ENCODE measurements at places on chromosomes 6 and 20.

DNA sequence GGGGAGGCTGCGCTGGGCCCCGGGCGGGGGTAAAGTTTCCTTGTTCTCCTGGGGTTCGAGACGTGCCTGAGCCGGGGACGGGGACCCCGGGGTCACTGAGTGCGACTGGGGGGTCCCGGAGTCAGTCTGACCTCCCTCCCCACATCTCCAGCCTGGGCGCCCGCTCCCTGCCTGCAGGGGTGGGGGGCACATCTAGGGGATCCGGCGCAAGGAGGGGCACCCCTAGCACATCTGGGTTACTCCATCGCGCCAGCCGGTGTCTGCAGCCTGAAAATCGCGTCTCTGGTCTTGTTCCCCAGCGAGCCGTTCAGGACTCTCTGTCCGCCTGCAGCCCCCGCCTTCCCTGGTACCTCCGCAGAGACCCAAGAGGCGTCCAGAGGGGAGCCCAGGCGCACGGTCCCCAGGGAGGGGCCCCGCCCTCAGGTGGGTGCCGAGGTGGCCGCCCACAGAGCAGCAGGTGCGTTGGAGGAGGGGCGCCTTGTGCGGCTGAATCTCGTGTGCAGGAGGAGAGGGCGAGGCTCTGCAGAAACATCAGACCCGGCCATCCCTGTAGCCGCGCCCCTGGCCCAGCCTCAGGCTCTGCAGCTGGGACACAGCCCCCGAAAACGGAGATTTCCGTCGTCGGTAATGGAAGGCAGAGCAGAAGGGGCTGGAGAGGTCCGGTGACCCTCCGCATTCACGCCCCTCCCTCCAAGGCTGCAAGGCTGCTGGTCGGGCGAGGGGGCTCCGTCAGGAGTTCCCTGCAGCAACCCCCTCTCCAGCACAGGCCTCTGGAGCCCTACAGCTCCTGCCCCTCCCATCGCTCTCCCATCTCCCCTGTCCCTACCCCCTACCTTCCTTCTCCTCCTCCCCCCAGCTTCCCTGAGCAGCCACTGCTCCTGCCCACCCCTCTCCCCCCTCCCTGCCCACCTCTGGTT is 628 bp upstream of the CHRNA4 start:
- no peak for DNase-seq

DNA sequence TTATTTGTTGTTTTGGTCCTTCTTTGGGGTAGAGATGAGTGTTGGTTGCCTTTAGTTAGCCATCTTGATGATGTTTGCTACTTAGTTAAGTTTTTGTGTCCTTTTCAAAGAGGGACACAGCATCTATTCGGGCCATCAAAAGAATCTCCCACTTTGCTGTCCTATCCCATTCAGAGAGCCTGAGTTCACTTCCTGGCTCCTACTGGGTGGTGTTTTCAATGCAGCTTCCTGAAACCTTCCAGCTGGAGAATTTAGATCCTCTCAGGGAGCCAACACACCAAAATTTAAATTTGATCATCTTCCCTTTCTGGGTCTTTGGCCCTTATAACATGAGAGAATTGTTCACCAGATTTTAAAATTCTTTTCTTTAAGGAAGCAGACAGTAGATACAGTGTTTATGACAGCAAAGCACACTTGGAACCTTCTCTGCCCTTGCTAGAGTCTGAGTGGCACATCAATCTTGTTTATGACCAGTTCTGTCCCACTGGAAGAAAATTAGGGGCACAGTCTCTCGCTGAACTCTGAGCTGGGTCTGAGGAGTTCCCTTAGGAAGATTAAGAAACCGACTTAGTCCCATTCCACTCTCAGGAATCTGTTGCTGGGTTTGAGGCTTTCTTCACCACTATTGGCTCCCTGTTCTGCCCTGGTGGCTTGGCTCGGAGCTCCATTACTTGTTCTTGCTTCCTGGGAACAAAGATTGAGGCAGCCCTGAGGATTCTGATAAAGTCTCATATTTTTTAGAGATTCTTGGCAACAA is 115.5 kb downstream of the CCDC170 start:
- no peak for DNase-seq

GRCh38 chr6:30823534-30823865 is 60.8 kb upstream of the DDR1 start:
- DNase-seq: no peak

- DNase-seq: no peak
Observed at GRCh38 chr20:49345524-49345923, 67.7 kb upstream of the ZNFX1 start.

DNA sequence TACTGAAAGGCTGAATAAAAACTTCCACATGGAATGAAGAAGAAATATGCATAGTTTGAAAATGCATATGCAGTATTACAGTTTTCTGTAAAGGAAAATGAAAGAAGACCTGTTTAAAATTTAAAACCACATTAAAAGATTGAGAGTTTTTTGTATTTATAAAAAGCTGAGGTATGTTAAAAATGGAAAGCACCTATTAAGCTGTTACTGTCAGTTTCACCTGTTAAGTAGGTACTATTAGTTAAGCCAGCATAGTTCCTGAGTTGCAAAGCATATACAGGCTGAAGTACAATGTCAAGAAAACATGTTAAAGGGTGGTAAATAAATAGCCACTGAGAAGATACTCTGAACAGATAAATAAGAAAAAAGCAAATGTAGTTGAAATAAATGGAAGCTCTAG is 69.9 kb downstream of the ATXN1 start:
- DNase-seq: no peak

DNA sequence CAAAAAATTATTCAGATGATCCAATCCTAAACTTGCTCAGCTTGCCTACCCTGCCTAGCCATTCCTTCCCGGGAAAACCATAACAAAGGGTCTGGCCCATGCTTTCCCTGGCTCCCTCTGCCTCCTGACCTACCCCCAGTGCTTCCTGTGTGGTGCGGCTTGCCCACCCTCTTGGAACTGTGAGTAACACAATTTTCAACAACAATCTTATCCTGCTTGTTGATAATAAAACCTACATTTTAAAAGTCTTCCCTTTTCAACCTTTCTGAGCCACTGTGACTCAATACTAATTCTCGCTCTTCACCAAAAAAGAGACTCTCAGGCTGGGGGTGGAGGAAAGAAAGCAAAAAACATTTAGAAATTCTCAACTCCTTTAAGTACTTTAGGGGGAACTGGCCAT is 18.0 kb downstream of the EXOC2 start:
- no peak for DNase-seq

DNA sequence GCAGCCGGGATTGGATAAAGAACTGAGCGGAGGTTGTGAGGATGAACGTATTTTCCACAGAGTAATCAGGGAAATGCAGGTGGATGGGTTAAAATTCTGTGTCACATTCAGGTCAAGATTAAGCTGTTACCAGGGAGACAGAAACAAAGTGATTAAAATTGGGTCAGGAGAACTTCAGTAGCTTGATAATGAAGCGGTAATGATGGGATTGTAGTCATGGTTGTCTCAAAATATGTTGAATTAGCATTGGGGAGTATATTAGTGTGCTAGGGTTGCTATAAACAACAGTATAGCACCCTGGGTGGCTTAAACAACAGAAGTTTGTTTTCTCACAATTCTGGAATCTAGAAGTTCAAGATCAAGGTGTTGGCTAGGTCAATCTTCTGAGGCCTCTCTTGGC is 155.5 kb downstream of the GJA1 start:
- no peak for DNase-seq

DNA sequence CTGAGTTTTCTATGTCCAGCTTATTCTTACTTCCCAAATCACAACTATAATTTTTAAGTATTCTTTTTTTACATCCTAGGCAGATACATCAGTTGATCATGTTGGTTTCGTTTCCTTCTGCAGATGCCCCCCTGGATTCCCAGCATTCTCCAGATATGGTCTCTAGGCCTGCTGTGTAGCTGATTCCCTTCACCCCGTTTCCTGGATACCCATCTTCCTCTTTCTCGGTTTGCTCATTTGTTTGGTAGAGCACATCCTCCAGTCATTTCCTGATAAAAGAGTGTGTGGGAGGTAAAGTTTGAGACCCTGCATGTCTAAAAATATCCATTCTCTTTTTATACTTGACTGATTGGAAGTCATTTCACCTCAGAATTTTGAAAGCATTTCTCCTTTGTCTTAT is 66.4 kb downstream of the ANKS1A start:
- no peak for DNase-seq

- peak; percentile 84 for DNase-seq
Observed at GRCh38 chr6:14799928-14800327, 445.9 kb upstream of the JARID2 start.

GRCh38 chr20:25574411-25574810 is 10.9 kb downstream of the NINL start:
- no peak for DNase-seq

GRCh38 chr6:113489952-113490746 is 367.0 kb upstream of the MARCKS start:
- peak; percentile 83 for DNase-seq

DNA sequence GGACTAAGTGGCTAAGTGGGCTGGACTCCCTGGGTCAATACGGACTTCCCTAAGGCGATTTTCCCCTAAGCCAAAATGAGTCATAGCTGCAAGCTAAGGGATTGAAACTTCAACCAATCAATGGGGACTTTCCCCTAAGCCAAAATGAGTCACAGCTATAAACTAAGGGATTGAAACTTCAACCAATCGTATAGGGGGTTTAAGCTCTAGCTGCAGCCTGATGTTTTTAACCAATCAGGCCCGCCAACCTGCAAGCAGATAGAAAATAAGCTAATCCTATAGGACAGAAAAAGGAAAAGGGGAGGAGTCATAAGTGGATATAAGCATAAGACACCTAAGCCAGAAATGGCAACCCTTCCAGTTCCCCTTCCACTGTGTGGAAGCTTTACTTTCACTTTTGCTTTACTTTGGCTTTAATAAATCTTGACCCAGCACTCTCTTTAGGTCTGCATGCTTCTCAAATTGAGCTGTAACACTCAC is 655.0 kb upstream of the HS3ST5 start:
- no peak for DNase-seq

DNA sequence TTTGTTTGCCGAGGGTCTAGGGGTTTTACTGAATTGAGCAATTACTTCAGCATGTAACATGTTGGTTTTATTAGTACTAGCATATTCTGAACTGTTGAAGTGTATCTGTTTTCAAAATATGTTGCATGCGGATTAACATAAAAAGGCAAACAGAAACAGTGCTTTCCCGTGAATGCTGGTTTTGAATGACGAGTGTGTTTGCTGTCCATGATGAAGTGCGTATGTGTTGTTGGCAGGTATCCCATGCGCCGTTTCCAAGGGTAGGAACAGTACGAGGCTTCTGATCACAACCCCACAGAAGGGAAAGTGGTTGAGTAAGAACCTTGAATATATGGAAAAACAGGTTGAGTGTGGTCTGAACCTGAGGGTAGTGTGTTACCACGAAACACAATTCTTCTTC is 232.9 kb downstream of the SAMD5 start:
- DNase-seq: no peak

GRCh38 chr20:62832951-62833391 is 16.1 kb downstream of the COL9A3 start:
- no peak for DNase-seq

DNA sequence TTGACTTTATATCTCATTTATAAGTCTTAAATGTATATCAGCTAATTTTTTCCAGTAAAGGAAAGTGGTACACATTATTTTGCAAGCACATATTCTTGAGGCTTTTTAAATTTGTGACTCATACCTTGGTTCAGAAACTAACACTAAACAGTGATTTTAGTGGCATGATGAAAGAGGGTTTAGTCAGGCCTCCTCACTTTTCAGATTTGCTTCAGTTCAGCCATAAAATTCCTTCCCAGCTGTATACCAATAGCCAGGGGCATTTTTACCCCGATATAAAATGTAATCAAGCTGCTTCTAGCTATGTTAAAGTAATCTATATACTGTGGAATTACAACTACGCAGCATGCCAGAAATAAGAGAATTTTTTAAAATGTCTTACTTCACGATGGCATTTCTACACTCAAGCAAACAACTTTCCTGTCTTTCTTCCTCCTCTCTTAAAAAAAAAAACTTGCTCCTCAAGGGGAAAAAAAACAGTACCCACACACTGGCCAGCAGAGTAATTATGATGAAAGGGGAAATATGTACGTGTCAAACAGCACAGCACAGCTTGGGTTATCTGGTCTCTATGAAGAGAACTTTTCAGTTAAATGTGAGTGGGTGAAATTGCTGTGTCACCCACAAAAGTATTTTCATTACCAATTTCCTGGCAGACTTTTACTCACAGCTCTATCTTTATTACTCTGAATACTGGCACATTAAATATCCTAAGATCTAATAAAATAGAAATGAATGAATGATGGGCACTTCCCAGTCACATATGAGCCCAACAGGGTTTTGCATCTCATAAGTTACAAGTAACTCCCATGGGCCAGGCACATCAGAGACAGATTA is 244.8 kb upstream of the TENT5A start:
- DNase-seq: no peak

DNA sequence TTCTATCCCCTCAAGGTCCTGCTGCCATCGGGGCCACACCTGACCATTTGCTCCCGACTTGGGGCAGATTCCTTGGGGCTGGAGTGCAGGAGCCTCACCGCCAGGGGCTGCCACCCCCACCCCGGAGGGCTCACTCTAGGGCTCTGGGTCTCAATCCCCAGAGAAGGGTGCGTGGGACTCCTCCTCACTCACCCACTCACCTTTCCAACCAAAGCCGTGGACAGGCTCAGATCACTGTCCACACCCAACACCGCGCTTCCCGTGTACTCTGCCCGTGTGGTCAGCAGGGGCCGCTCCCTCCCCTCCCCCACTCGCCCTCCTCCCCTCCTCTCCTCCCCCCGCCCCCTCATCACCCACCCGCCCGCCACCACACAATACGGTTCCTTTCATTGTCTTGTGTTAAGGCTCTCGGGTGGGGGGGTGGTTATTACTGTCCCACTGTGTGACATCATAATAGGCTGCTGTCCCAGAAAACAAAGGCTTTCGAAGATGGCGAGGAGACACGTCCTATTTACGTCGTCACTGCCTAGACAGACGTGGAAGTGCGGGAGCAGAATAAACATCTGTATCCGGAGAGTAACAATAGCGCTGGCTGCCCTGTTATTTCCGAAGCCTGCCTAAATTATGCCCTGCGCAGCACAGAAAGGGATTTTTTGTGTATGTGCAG is 85.8 kb downstream of the YTHDF1 start:
- DNase-seq: no peak

GRCh38 chr6:139925894-139926641 is 551.6 kb upstream of the CITED2 start:
- no peak for DNase-seq

DNA sequence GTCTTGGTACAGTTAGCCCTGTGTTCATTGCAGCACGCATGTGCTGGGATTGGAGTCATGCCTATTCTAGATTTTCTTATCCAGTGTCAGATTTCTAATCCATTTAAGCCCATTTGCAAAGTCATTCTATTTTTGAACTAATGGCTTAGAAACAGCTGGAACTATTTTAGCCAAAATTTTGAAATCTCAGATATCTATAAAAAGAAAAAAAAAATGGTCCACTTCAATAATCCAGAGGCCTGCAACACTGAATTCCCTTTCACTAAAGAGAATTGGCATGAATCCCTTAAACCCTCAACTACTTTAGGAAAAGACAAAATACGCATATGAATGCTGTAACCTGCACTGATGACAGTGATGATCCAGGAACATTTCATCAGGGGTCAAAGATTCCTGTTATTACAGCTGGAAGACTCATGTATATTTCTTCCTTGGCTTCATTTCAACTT is 1.5 kb downstream of the COL21A1 start:
- no peak for DNase-seq

GRCh38 chr6:159042003-159042825 is 2.6 kb downstream of the TAGAP start:
- DNase-seq: no peak

Measured in LNCaP clone FGC (cell line).